ENCODE measurements at places on chromosomes 1 and 21.

DNA sequence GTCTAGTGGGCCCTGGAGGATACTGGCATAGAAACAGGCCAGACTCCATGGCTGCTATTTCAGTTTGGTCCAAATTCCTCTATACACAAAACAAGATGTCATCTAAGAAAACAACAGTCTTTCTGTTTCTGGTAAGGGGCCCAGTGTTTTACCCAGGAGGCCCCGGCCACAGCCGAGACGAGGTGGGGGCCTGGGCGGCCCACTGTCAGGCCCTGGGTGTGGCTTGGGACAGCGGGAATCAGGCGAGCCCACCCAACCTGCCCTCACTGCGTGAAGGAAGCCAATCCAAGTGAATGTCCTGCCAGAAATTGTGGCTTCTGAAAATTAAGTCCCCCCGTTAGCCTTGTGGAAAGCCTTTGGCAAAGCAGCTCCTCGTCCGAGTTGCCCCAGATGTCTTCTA lies 31.2 kb upstream of the GPR153 start:
- DNase-seq, result no peak

DNA sequence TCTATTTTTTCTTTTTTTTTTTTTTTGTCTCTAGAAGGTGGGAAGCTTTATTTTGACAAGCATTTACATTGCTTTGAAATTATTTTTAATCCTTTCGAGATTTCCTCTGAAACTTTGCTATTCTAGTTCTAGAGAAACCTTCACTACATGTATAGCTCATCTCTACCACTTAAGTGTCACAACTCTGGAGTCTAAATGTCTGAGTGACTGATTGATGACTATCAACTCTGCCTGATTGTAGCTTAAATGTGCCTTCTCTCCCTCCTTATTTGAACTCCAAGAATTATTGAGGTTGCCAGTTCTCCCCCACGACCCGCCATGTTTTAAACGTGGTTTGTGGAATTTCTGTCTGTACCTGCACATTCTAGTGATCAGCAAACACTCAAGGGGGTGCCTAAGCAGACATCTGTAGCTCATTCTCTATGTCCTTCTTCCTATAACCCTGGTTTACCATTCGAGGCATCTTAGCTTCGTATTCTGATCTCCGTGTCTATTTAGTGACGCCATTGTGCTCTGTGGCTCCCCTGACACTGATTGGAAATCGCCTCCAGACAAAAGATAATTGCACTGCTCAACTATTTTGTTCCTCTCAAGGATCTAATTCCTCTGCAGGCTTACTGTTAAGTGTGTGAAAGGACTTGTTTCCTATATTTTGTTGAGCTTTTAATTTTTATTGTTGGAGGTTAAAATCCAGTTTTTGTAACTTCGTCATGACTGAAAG lies 1570.6 kb downstream of the BRINP3 start:
- no peak for DNase-seq

DNA sequence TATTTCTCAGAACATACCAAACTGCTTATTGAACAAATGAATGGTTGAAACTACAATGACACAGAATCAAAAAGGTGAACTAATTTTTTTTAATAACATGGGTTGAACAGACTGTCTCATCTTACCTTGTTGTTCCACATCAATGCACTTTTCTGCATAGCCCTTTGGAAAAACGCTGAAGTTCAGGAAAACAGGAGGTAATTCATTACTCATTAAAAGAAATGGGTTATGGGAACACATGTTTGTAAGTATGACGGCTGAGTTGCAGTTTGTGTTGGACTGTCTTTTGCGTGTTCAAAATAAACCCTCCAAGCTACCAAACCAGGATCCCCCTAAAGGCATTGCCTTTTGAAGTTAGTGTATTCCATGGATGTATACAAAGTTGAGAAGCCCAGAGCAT lies 514.9 kb upstream of the PKN2 start:
- no peak for DNase-seq

GRCh38 chr1:4963251-4963650 lies 308.8 kb downstream of the AJAP1 start:
- DNase-seq, result no peak

DNA sequence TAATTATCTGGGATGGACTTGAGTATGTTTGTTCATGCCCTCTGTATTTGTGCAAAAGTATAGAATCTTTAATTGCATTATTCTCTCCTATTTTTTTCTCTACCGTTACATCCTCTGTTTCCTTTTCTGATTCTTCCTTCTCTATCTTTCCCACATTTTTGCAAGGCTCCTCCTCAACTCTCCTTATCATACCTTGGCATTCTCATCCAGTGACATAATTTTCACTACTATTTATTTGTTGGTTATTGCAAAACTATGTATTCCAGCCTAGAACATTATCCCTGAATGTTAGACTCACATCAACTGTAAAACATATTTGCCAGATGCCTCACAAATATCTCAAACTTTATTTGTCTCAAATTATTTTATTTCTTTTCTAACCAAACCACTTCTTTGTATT lies 381.9 kb downstream of the COL11A1 start:
- no peak for DNase-seq

GRCh38 chr1:193211539-193211938 lies 25.1 kb upstream of the B3GALT2 start:
- no peak for DNase-seq

- DNase-seq, result no peak
These were observed 37.9 kb downstream of the SLC66A1 start for GRCh38 chr1:19349999-19350398.

DNA sequence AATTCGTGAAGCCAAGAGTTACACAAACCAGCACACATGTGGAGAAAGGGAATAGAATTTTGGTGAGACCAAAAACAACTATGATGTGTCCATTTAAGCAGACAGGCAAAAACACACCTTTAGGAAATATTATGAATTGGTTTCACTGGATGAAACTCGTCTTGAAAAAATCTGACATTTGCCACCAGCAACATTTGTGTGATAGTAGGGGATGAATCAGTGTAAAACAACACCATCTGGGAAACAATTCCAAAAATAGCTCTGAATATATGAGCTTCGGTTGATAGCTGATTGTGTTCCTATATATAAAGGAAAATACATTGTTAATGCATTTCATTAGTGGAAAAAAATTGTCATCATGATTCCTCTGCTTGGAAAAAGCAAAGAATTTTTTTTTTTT lies 327.8 kb downstream of the PAPPA2 start:
- DNase-seq, result no peak

DNA sequence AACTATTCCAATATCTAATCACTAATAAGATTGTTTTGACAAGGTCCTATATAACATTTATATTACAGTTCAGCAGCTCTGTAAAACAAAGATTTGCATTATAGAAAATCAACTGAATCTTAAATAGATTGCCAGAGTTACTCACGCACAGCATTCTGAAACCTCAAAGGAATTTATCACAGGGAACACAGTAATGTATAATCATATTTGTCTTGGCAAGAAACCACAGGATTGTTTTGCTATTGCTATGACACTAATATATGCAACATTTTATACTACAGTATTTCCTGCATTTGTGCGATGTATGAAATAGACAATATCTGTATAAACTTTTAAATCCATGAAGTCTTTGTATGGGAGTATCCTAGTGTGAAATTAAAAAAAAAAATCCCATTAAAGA lies 101.4 kb downstream of the PLPPR5 start:
- DNase-seq, result no peak

- no peak for DNase-seq
These were observed 10.7 kb downstream of the LEPR start for GRCh38 chr1:65431111-65431705.

GRCh38 chr1:24297852-24298232 lies 21.3 kb upstream of the GRHL3 start:
- no peak for DNase-seq

DNA sequence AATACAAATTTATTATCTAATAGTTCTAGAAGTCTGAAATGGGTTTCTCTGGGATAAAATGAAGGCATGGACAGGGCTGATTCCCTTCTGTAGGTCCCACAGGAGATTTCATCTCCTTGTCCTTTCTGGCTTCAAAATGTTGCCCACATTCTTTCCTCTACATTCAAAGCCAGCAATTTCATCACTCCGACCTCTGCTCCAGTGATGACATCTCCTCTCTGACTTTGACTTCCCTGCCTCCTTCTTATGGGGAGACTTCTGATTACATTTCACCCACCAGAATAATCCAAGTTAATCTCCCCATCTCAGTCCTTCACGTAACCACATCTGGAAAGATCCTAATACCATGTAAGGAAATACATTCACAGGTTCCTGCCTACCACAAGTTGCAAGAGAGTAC lies 358.0 kb upstream of the C1orf87 start:
- DNase-seq, result no peak

GRCh38 chr21:18495523-18495922 lies 91.9 kb upstream of the TMPRSS15 start:
- no peak for DNase-seq

- DNase-seq, result no peak
These were observed 1.6 kb downstream of the COG2 start for GRCh38 chr1:230643908-230644307.

GRCh38 chr1:95650631-95651030 lies 416.6 kb downstream of the RWDD3 start:
- no peak for DNase-seq

DNA sequence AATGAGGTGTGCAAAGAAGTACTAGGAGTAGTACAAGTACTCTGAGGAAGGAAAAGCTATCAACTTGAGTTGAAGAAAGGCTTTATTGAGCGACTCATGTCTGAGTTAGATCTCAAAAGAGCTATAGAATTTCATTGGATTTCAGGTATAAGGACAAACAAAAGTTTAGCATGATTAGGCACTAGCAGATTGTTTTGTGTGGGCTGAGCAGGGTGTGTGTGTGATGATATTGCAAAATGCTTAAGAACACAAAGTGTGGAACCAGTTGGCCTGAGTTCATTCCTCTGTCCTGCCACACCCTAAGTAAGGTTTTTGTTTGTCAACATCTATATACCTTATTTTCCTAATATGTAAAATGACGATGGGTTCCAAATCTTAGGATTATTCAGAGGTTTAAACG lies 158.9 kb downstream of the KCNK2 start:
- no peak for DNase-seq

GRCh38 chr1:46301808-46302640 lies 1.4 kb downstream of the LRRC41 start:
- DNase-seq, result peak; percentile 36

GRCh38 chr1:77796695-77797405 lies 17.4 kb downstream of the MIGA1 start:
- no peak for DNase-seq

DNA sequence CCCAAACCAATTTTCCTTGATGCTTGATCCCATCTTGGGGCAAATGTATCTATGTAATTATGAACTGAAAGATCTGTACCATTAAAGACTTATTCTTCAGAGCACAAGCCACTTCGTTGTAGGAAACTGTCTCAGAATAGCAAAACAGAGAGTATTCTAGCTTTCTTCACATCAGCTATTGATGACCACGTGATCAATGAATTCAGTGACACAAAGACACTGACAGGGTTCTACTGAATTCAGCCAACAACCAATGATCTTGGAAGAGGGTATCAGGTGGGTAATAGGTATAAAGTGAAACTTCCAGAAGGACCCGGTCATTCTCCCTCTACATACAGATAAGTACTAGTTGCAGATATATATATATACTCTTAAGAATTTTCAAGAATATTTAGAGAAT lies 33.8 kb upstream of the SERTAD4 start:
- DNase-seq, result no peak

- DNase-seq, result no peak
These were observed 278.9 kb downstream of the RWDD3 start for GRCh38 chr1:95512925-95513324.

- no peak for DNase-seq
These were observed 109.8 kb downstream of the ETS2 start for GRCh38 chr21:38915546-38915945.

DNA sequence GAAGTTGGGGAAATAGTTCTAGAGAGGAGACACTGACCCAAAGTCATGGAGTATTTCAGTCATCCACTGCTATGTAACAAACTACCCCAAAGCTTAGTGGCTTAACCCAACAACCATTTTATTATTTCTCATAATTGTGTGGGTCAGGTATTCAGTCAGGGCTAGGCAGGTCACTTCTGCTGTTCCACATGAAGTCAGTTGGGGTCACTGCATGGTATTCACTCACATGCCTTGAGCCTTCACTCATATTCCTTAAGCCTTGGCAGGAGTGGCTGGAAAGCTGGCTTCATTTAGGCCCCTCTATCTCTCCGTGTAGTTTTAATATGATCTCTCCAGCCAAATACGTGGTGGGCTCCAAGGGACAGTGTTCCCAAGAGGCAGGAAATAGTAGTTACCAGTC lies 17.5 kb upstream of the RNF11 start:
- no peak for DNase-seq

GRCh38 chr21:18023157-18023556 lies 204.0 kb upstream of the C21orf91 start:
- no peak for DNase-seq

DNA sequence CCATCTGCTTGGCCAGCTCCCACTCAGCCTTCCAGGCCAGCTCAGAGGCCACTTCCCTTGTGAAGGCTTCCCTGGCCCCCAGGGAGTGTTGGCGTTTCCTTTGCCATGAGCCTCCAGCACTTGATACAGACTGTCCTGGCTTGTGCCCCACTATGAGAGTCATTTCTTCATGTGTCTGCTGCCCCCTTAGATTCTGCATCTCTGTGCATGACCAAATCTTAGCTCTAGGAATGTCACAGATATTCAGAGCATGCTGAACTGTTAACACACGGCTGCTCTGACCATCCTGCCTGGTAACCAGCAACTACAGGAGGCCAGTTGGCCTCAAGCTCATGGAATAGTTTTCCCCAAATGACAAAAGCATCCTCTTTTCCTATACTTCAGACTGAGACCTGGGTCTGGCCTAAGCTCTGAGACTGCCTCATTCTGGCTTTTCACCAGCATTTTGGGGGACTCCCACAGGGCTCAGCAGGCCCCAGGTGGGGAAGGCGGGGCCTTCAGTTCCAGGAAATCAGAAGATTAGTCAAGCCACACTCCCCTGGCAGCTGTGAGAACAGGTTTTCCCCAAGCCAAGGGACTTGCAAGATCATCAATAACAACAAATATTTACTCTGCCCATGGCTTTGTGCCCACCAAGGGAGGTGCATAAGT lies 182.6 kb upstream of the EDN2 start:
- peak; percentile 60 for DNase-seq

GRCh38 chr21:34864370-34865149 lies 184.5 kb downstream of the RUNX1 start:
- DNase-seq, result no peak

GRCh38 chr1:41795205-41795762 lies 123.4 kb downstream of the HIVEP3 start:
- DNase-seq, result no peak

- DNase-seq, result no peak
These were observed 22.1 kb downstream of the SOX13 start for GRCh38 chr1:204094856-204095634.

DNA sequence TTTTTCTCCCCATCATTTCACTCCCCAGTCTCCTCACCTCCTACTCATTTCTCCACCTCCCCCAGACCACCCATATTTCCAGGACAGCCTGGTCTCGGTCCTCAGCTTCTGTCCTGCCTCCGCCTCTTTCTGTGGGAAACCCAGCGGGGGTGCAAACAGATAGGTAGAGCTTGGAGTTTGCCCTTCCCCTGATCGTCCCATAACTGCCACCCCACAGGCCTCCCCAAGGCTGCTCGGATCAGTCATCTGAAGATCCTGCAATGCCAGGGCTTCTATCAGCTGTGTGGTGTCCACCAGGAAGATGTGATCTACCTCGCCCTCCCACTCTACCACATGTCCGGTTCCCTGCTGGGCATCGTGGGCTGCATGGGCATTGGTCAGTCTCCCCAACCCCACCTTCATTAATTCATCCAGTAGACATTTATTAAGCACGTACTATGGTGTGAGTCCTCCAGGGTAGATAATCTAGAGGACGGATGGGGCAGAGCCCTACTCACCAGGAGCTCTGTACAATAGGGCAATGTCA lies 1.7 kb downstream of the SLC27A3 start:
- no peak for DNase-seq

All from activated T-helper 9 cell treated with anti-CD3 and anti-CD28 coated beads, Interleukin-2, amount 50 U/mL, for 16 hours (primary cell).